ENCODE measurements at places on chromosomes 7 and 10. TPM values are rescaled to one million over a fixed set of nuclear protein-coding genes. Genes with fewer than 3 reads are reported as not detected.

ALOX5 gene
- total RNA-seq = 57.0 TPM

TMEM270 gene
- 0.59 TPM for total RNA-seq

RNLS gene
- 7.1 TPM for total RNA-seq

OGDH gene
- total RNA-seq = 100 TPM

ETV1 gene
- total RNA-seq = 45.9 TPM

ASB10 gene
- total RNA-seq = not detected

GIMAP2 gene
- total RNA-seq = 4.7 TPM

CYP3A7 gene
- 0.86 TPM for total RNA-seq

PDE1C gene
- 34.0 TPM for total RNA-seq

SPDYE1 gene
- total RNA-seq = not detected

GRCh38 chr10:103983367-103983911 lies 16.5 kb downstream of the SLK start:
- H3K4me1 ChIP-seq = peaks cover 38% of the 10 kb centered on the region
- H3K27me3 ChIP-seq = no peaks in the 10 kb centered on the region
- no peak overlapping the region for H3K27ac ChIP-seq
- H3K4me3 ChIP-seq = no peak overlapping the region

- H3K27me3 ChIP-seq = no peaks in the 10 kb centered on the region
- H3K36me3 ChIP-seq = no peaks in the 10 kb centered on the region
- peaks cover 21% of the 10 kb centered on the region for H3K4me1 ChIP-seq
- DNase-seq = no peak
- H3K4me3 ChIP-seq = no peak overlapping the region
These were observed 33.3 kb downstream of the CALML3 start for GRCh38 chr10:5557799-5558771.

DNA sequence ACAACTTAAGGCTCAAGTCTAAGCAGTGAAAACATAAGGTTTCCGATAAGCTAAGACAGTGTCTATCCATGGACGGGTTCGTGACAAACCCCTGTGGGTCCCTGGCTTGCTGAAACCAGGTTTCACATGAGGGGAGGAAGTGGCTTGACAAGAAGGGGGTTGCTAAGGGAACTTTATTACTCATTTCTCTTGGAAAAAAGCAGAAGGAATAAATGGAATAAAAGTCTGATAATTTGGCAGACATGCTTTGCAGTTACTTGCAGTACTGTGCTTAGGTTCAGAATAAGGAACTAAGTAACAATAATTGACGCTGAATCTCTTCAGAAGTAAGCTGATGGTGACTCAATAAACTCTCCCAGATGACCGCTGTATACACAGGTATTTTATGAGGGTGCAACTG lies 34.7 kb downstream of the RBM17 start:
- no peaks in the 10 kb centered on the region for H3K4me1 ChIP-seq
- no peak overlapping the region for H3K27ac ChIP-seq
- H3K4me3 ChIP-seq = no peak overlapping the region
- DNase-seq = no peak
- H3K27me3 ChIP-seq = no peaks in the 10 kb centered on the region

DNA sequence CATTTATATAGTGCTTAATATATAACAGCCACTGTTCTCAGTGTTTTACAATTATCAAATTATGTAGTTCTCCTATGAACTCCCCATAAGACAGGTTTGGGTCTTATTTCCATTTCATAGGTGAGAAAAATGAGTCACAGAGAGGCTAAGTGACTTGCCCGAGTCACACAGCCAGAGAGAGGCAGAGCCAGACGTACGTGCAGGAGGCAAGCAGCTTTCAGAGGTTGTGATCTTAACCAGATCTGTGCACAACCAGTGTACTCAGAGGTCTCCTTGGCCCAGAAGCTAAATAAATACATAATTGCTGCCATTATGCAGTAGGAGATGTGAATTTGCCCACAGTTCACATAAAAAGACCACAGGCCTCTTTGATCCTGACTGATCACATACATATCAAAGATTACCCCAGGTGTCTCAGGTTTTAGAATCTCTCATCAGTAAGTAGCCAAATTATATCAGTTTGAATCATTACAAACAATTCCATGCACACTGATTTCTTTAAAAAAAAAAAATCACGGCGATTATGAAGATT lies 304.7 kb upstream of the AOAH start:
- H3K4me3 ChIP-seq = no peak overlapping the region
- H3K36me3 ChIP-seq = peaks cover 10% of the 10 kb centered on the region
- no peak overlapping the region for H3K27ac ChIP-seq
- peaks cover 38% of the 10 kb centered on the region for H3K4me1 ChIP-seq

DNA sequence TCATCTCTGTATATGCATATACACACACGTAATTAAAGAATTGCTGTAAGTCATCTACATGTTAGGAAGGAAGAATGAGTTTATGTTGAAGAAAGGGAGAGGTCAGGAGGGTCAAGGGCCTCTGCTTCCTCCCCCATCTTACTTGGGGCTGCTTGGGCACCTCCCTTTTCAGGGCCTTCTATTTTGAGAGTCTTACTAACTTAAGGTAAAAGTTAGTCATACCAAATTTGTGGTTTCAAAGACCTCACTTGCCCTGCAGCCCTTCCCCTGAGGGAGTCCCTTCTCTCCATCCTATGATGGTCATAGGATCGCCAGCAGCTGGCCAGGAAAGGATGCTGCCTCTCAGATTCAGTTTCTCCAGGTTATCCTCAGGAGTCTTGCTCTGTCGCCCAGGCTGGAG lies 2.6 kb downstream of the PLEKHS1 start:
- H3K4me3 ChIP-seq = no peak overlapping the region
- no peaks in the 10 kb centered on the region for H3K27me3 ChIP-seq
- DNase-seq = no peak
- H3K4me1 ChIP-seq = no peaks in the 10 kb centered on the region

DNA sequence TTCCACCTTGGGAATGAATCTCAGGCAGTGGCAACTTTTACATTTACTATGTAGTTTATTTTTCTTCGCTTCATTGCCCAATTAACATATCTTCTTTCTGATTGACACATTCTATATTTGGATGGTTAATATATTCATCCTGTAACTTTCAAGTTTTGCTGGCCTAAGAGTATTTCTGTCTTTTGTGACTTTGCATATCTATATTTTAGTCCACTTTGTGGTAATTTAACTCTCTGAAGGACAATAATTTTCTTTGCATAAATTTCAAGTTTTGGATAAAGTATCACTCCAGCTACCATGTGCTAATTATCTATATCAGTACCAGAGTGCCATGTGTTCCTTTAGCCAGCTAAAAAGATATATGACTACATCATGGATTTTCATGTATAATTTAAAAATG lies 151.5 kb upstream of the KAT6B start:
- no peak overlapping the region for H3K27ac ChIP-seq
- H3K4me3 ChIP-seq = no peak overlapping the region
- no peaks in the 10 kb centered on the region for H3K36me3 ChIP-seq
- no peaks in the 10 kb centered on the region for H3K4me1 ChIP-seq
- H3K27me3 ChIP-seq = no peaks in the 10 kb centered on the region

GRCh38 chr7:138951953-138952352 lies 29.2 kb downstream of the KIAA1549 start:
- DNase-seq = no peak
- H3K36me3 ChIP-seq = no peaks in the 10 kb centered on the region
- H3K4me3 ChIP-seq = no peak overlapping the region
- peaks cover 9% of the 10 kb centered on the region for H3K4me1 ChIP-seq

DNA sequence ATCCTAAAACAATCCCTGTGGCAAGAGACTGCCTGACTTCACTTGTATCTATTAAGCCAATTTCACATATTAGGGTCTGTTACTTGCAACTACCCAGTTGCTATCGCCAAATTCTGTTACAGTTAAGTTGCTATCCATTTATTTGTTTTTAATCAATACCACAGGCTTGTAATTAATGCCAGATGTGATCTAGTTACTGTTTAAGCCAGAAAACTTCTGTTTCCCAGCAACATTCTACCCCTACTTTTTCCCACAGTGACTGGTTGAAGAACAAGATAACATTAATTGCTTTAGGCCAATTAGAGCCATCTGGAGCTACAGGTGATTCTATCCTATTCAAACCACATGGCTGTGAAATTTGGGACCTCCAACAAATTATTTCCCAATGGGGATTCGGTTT lies 131.3 kb downstream of the ALOX5 start:
- H3K36me3 ChIP-seq = no peaks in the 10 kb centered on the region
- no peaks in the 10 kb centered on the region for H3K27me3 ChIP-seq
- DNase-seq = no peak
- H3K27ac ChIP-seq = no peak overlapping the region
- no peak overlapping the region for H3K4me3 ChIP-seq

DNA sequence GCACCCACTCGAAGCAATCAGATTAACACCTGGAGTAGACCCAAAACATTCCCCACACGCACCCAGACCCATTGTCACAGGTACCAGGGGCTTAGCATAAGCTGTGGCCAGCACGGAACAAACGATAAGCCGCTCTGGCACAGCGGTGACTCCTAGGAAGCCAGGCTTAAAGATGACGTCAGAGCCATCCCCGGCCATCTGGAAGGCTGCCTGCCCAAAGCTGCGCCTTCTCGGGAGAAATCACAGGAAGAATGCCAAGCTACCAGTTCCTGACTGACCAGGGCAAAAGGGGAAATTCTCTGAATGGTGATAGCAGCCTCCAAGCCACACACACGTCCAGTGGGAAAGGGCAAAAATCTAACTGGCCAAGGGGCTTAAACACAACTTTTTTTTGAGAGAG lies 13.0 kb upstream of the WIPI2 start:
- DNase-seq = peak; percentile 69
- peak overlapping the region; percentile 38 for H3K4me3 ChIP-seq
- H3K36me3 ChIP-seq = peaks cover 6% of the 10 kb centered on the region
- H3K4me1 ChIP-seq = peaks cover 14% of the 10 kb centered on the region
- H3K27me3 ChIP-seq = peaks cover 24% of the 10 kb centered on the region
- peak overlapping the region; percentile 14 for H3K27ac ChIP-seq

GRCh38 chr10:88598055-88598454 lies 11.5 kb downstream of the LIPJ start:
- no peaks in the 10 kb centered on the region for H3K27me3 ChIP-seq
- no peaks in the 10 kb centered on the region for H3K4me1 ChIP-seq
- no peak overlapping the region for H3K27ac ChIP-seq
- no peak overlapping the region for H3K4me3 ChIP-seq
- no peaks in the 10 kb centered on the region for H3K36me3 ChIP-seq

DNA sequence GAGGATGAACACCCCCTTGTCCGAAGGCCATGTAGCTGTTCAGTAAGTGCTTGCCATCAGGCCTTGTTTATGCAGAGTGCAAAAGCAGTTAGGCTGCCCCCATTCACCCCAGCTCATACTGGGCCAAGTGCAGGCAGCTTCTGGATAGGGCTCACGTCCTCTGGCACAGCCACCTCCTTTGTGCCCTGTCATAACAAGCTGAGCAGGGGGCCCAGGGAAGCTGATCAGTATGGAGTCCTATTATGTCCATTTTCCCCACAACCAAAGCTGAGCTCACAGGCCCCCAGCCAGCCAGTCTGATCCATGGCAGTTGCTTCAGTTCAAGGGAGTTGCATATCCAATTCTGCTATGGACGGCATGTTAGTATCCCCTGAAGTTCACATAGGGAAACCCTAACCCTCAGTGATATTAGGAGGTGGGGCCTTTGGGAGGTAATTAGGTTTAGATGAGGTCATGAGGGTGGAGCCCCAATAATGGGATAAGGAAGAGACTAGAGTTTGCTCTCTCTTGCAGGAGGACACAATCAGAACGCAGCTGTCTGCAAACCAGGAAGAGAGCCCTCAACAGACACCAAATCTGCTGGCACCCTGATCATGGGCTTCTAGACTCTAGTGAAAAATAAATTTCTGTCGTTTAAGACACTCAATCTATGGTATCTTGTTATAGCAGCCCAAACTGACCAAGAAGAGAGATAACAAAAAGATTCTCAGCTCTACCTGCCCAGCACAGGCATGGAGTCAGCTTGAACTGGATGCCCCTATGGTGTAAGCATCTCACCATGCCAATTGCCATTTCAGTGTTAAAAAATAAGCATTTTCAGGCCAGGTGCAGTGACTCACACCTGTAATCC lies 155.9 kb downstream of the FGFR2 start:
- DNase-seq = no peak
- H3K27ac ChIP-seq = no peak overlapping the region
- no peaks in the 10 kb centered on the region for H3K4me1 ChIP-seq

- no peak overlapping the region for H3K4me3 ChIP-seq
- H3K27me3 ChIP-seq = no peaks in the 10 kb centered on the region
- H3K36me3 ChIP-seq = peaks cover 28% of the 10 kb centered on the region
These were observed 54.1 kb downstream of the UBE2H start for GRCh38 chr7:129898502-129899160.

DNA sequence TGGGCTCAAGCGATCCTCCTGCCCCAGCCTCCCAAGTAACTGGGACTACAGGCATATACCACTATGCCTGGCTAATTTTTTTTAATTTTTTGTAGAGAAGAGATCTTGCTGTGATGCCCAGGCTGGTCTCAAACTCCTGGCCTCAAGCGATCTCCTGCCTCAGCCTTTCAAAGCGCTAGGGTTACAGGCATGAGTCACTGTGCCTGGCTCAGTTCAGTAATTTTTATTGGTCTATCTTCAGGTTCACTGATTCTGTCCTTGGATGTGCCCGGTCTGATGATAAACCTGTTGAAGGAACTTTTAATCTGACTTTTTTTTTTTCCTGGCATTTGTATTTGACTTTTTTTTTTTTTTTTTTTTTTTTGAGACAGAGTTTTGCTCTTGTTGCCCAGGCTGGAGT lies 40.1 kb upstream of the STRIP2 start:
- no peaks in the 10 kb centered on the region for H3K36me3 ChIP-seq
- DNase-seq = no peak
- no peak overlapping the region for H3K27ac ChIP-seq

DNA sequence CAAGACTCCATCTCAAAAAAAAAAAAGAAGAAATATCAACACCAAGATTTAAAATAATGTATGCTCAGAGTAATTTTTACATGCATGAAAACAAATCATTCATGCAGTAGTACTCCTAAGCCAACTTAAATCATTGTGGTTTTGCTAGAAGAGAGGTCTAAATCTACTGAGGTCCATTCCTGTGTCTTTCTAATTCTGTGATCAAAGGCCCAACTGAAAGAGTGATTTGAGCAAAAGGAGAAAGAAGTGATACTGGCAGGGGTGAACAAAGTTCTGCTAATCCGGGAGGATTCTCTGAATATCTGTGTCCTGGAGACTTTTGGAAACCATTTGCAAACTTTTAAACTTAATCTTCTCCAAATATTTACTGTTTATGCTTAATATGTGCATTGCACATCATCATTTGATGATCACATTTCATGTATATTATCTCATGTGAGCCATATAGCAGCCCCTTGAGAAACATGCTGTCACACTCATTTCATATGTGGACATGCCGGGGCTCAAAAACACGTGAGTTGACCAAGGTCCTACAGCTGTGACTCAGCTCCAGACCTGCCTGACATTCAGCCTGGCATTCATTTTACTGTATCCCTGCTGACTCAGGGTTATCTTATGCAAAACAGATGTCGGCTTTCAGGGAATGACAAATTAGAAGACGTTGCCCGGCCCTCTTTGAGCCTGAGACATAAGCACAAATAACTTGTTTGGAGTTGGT lies 76.4 kb downstream of the FAM107B start:
- no peak overlapping the region for H3K4me3 ChIP-seq
- DNase-seq = no peak
- H3K4me1 ChIP-seq = peaks cover 17% of the 10 kb centered on the region
- H3K27ac ChIP-seq = no peak overlapping the region

DNA sequence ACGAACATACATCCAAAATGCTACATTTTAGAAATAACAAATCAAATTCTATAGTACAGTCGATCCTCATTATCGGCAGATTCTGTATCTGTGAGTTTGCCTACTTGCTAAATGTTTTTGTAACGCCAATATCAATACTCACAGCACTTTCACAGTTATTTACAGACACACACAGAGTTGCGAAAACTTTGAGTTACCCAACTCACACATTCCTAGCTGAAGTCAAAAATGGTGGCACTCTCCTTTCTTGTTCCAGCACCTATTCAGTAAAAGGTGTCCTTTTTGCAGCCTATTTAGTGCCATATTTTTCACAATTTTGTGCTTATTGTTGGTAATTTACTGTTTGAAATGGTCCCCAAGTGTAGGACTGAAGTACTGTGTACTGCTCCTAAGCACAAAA lies 161.7 kb downstream of the AKR1D1 start:
- no peak for DNase-seq
- no peak overlapping the region for H3K4me3 ChIP-seq
- no peaks in the 10 kb centered on the region for H3K4me1 ChIP-seq
- no peaks in the 10 kb centered on the region for H3K36me3 ChIP-seq
